Cerebellar nuclear complex (tissue), 1 donor: ENCODE measurements at places on chromosomes 7 and 10.

DNA sequence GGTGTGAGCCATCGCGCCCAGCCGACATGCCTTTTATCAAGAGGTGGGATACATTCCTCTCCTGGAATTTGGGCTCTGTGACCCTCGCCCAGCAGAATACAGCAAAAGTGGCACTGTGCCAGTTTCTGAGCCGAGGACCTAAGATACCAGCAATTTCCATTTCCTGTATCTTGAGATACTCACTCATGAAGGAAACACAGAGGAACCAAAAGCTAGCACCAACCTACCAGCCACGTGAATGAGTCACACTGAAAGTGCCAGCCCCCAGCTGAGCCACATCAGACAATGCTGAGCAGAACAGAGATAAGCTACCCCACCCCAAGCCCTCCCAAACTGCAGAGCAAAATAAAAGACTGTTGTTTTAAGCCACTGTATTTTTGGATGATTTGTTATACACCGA lies 56.3 kb downstream of the CACUL1 start:
- no peak for DNase-seq

DNA sequence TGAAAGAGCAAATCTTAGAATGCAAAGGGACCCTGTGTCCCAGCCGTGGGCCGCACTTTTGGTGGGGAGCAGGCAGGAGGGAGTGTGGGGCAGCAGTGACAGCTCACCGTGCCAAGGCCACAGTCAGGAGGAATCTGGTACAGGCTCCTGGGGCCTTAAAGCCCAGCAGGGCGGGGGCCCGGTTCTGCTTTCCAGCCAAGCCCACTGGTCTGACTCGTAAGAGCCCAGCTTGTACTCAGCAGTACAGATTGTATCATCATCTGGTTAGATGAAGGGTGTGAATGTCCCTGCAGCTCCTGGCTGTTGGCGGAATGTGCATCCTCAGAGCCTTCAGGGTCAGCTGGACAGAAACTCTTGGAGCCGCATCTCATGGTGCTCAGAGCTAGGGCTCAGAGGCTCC lies 30.5 kb upstream of the TRIM8 start:
- no peak for DNase-seq

DNA sequence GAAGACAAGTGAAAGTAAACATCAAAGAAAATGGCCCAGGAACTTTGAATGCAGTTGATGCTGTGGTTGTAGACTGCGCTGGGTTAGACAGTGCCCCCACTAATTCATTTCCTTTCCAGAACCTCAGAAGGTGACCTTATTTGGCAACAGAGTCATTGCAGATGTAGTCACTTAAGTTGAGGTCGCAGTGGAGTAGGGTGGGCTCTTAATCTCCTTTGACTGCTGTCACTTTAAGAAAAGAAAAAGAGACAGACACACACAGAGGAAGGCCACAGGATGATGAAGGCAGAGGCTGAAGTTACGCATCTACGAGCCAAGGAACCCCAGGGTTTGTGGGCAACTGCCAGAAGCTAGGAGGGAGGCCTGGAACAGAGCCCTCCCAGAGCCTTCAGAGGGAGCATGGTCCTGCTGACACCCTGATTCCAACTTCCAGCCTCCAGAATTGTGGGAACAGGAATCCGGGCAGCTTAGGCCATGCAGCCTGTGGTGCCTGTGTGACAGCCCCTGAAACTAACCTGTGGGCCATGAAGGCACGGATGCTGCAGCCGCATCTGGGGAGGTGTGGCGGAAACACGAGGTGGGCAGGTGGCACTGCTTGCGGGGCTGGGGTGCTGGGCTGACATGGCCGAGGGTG lies 107.6 kb downstream of the PRKAG2 start:
- DNase-seq: no peak

GRCh38 chr10:77398986-77399755 lies 238.4 kb downstream of the KCNMA1 start:
- no peak for DNase-seq

- DNase-seq: no peak
Measured at GRCh38 chr7:4739528-4739992, 35.9 kb upstream of the AP5Z1 start.
